ENCODE measurements at places on chromosomes 7 and 10.

- peak; percentile 5 for DNase-seq
Measured at GRCh38 chr7:105578496-105578895, 2.8 kb downstream of the EFCAB10 start.

DNA sequence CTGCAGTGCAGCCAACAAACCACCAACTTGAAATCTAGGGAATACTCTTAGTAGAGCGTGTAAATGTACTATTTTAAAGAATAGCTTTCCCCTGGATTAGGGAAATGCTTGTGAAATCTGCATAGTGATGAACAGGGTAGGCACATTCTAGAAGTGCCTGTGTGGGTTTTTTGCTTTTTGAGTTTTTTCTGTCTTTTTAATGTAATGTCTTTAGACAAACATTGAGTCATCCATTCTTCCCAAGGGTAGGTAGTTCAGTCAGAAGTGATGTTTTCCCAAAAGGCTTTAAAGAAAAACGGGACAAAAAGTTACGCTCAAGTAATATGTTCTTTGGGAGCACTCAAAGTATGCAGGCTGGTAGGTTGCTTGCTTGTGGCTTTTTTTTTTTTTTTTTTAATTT is 130.0 kb downstream of the AUTS2 start:
- DNase-seq: peak; percentile 15

- DNase-seq: no peak
Measured at GRCh38 chr7:29146888-29147609, 712 bp upstream of the CPVL start.

- DNase-seq: no peak
Measured at GRCh38 chr10:43318456-43318855, 51.6 kb upstream of the RASGEF1A start.

DNA sequence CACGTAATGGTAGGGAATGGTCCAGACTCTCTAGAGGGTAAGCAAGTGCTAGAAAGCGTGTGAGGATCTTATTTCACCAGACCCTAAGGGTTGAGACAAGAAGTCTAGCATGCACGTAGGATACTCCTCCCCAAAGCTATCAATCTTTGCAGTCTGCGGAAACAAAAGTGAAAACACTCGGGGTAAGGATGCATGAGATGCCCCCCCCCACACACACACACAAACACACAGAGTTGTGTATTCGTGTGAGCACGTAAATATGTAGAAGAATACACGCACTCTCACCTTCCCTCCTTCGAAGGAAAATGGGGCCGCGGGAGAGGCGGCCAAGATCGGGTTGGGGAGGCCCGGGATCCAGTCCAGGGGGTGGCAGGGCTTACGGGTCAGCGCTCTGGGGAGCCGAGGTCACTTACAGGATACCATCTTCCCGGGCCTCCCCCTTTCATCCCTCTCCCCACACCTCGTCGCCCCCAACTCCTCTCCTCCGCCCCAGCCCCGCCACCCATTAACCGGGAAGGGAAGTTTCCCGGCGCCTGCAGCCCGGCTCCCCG is 455 bp downstream of the CUL2 start:
- DNase-seq: peak; percentile 27

DNA sequence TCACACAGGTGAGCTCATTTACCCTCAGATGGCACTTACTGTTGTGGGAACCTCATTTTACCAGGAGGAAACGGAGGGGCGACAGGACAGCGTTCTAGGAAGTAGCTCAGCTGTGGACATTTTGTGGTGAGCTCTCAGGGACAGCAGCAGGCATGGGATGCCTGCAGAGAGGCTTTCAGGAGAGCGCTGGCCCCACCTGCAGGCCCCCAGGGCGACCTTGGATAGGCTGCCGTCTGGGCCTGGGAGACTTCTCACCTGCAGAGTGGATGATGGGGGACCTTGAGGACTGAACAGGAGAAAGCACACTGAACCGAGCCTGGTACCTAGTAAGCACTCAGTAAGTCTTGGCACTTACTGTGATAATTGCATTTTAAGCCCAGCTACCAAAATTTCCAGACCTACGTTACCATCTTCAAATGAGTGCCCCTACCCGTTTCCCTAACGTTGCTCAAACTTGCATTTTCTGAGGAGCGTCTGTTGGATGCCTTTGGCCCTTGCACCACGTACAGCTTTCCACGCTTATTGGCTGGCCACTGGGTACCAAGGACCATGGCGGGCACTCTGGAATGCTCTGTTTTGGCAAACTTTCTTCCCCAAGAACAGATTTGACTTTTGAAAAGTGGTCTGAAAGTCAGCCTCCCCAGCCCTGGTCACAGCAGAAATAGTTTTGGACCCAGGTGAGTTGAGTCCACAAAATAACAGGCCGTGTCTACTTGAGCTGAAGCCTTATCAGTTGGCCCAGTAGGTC is 223.4 kb downstream of the EBF3 start:
- no peak for DNase-seq

GRCh38 chr7:32034052-32034451 is 36.2 kb downstream of the PDE1C start:
- no peak for DNase-seq

DNA sequence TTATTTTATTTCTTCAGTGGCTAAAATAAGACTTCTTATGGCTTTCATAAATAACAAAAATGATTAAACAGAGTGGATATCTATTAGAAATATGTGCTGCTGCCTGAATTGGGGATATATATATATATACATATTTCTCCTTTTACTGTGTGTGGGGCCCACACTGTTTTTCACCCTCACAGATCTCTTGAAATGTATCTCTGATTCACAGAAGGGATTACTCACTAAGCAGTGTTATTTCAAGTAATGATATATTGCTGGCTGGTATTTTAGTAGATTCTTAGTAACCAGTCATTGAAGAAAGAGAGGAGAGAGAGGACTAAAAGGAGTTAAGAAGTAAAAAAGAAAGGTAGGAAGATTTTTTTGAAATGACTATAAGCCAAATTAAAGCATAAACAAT is 308.6 kb upstream of the NRP1 start:
- peak; percentile 75 for DNase-seq

- no peak for DNase-seq
Measured at GRCh38 chr7:57482-58255, 134.7 kb upstream of the FAM20C start.

DNA sequence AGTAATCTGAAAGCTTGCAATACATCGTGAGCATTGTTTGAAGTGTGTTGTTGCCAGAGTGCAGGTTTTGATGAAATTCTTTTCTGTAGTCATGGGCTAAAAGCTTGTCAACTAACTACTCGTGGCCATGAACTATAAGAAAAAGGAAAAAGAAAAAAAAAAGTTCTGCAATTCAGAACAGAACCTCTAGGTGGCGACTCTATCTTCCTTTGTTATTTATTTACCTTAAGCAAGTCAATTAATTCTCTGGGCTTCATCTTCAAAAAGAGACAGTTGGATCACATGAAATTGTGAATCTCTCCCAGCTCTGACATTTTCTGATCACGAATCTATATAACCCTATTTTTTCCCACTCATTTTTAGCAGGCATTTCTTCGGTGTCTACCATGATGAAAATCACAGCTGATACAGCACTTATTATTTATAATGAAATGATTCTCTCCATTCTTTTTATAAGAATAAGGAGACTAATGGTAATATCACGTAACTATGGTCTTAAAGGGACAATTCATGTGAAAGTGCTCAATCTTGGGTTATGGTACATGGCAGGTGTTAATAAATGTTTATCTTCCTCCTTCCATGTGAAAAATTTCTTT is 18.8 kb downstream of the TMEM196 start:
- DNase-seq: peak; percentile 65

DNA sequence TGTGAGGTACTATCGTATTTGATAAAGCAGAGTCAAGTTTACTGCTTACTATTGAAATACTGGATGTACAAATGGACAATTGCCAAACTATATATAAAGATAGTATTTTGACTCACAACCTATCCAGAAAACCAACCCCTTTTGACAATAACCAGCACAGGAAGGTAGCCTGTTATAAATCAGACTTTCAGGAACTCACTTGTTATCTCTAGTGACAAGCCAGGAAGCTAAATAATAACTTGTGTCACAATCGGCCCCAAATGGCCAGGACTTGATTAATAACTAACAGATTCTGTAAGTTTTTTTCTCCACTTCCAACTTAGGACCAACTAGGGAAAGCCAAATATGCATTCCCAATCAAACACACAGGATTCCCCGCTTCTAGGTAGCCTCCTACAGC is 38.8 kb upstream of the SLC35G1 start:
- no peak for DNase-seq

DNA sequence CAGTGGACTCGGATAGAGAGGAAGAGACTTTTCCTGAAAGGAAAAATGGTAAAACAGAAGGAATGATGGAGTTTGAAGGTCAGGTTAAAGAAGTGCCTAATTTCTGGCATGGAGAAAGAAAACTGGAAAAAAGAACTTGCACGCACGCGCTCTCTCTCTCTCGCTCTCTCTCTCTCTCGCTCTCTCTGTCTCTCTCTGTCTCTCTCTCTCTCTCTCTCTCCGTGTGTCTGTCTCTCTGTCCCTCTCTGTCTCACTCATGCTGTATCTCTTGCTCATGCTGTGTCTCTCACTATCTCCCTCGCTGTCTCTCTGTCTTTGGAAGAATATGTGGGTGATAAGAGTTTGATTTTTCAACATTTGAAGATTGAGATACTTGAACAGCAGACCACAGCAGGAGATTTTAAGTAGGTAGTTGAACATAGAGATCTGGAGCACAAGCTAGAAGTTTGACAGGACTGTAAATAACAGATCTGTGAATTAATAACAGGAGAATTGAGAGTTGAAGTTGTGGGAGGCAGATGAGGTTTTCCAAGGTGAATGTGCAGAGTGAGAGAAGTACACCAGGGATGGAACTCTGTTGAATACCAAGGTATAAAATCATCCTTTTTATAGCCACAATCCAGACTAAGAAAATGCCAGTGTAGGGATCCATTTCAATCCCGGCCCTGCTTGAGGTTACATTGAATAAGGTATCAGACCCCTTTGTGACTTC is 33.1 kb downstream of the ADD3 start:
- DNase-seq: no peak

DNA sequence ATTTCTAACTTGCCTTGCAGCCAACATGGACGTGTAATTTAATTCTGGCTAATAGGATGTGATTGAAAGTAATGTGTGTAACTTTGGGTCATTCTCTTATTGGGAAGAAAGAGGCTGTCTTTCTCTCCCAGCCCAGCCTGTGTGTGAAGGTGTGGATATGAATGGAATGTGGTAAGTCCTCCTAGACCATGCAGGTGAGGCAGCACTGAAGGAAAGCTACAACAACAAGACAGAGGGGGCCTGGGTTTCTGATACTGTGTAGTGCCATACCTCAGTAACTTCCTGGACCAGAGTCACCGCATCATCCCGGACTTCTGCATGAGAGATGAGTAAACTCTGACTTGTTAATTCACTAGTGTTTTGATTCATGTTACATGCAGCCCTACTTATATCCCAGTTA is 237.0 kb downstream of the EXOC4 start:
- no peak for DNase-seq

DNA sequence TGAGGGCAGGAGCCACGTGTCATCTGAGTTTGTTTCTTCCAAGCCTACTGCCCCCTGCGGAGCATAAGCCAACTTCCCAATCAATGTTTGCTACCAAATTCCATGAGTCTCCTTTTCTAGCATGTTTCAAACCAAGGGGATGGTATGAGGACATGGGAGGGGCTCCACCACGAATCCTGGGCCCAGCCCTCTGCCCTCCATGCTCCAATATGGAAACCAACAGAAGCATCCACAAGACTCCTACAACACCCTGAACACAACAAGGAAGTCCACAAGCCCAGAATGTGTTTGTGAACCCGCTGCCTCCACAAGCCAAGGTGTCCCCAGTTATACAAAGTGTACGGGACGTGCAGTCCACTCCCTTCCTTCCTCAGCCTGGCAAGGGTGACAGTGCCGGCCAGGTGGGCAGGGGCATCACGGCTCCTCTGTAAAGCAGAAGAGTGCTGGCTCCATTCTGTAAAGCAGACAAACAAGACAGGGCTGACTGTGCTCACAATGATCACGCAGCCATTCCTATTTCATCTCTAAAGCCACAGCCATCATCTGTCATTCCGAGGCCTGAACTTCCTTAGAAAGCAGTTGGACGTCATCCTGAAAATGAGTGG is 466.1 kb downstream of the PTPRN2 start:
- DNase-seq: no peak

DNA sequence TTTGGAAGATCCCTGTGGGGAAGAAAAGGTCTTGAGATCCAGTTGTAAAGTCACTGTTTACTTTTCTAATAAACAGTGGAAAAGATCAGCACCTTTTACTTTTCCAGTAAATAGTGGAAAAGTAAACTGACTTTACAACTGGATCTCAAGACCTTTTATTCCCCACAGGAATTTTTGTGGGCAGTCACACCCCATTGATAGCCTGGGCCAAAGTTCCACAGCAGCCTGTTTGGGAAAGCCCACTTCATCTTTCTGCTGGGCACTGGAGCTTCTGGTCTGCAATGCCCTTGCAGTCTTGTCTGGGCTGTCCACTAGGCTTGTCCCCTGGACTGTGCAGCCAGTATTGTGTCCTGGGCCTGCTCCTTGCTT is 50.2 kb downstream of the ADCY1 start:
- DNase-seq: no peak

DNA sequence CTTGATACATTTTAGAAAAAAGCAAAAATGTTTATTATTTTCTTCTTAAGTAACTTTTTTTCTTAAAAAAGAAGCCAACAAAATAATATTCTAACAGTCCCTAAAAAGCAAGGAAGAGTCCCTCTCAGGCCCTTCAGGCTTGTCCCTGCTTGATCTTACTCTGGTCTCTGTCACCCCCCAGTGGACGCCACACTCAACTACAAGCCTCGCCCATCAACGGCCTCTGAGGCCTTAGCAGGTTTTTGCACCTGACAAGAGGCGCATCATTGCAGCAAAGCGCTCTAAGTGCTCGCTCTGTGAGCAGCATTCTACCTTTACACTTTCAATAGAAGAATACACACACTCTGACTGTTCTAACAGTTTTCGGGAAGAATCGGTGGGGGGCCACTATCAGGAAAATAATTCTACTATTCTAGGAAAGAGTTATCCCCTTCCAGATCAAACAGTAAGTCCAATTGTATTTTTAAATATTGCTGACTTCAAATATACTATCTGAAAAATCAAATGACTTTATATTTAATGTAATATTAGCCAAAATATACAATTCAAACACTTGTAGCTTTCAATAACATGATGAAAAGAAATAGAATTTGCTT is 139.2 kb downstream of the USP6NL start:
- peak; percentile 67 for DNase-seq

DNA sequence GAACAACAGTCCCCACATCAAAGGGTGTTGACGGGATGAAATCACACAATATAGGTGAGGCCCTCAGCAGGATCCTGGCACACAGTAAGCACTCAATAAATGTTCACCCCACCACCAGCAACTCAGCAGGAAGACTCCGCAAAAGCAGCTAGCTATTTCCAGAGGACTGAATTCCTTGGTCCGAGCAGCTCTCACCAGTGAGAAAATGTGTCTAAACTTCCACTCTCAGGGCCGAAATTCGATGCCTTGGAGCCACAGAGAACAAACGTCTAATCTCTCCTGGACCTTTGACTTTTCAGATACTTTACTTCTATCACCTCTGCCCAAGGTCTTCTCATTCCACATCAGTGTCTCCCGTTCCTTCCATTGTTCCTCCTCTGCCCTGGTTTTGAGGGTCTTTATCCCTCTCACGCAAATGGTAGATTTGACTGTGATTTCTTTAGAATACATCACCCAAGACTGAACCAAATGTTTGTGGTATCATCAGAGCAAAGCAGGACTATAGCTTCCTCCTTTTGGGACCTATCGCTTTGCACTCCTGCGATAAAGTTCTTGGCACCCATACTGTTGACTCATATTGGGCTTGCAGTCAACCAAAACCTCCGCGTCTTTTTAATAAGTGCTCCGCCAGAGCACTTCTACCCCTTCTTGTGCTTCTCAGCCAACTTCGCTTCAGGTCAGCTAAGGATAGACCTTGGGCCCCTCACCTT is 903 bp upstream of the NT5C2 start:
- peak; percentile 83 for DNase-seq

Data from cardiac fibroblast (primary cell).